ENCODE measurements at places on chromosomes 13 and 19.
A peak's percentile ranks its signal among the peaks of the same experiment; 100 is the strongest.

GRCh38 chr19:53047379-53047778 lies 2.8 kb downstream of the ERVV-2 start:
- no peak for DNase-seq

DNA sequence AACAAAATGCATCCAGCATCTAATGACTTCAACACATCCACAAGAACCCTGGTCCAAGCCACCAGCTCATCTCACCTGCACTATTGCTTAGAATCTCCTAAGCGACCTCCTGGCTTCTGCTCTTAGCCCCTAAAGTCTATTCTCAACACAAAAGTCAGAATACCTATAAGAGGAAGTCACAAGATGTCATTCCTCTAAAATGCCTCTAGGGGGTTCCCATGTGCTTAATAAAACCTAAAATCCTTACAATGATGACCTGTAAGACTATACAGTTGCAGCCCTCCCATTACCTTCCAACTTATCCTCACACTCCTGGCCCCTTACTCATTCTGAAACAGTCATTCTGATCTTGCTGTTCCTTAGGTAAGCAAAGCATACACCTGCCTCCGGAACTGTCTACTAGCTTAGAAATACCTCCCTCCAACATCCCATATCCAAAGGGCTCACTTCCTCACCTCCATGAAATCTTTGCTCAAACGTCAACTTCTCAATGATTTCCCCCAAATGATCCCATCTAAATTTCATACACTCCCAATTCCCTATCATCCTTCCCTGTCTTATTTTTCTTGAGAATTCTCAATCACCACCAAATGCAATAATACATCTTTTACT lies 10.0 kb downstream of the ATP7B start:
- no peak for DNase-seq

DNA sequence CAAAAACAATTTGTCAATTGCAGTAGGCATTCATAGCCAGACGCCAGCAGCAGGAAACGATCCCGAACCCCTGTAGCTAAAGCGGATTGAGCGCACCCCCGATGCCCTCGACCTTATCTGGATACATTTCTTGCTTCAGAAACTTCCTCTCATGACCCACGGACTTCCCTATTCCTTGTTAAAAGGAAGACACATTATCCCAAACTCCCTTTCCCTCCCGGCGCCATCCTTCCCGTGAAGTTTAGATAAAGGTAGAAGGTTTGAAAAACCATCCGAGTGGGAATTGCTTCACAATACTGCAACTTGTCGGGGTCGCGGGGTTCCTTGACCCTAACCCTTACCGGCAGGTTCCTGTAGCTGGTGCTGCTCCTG lies 977 bp downstream of the PCDH20 start:
- DNase-seq, result no peak

DNA sequence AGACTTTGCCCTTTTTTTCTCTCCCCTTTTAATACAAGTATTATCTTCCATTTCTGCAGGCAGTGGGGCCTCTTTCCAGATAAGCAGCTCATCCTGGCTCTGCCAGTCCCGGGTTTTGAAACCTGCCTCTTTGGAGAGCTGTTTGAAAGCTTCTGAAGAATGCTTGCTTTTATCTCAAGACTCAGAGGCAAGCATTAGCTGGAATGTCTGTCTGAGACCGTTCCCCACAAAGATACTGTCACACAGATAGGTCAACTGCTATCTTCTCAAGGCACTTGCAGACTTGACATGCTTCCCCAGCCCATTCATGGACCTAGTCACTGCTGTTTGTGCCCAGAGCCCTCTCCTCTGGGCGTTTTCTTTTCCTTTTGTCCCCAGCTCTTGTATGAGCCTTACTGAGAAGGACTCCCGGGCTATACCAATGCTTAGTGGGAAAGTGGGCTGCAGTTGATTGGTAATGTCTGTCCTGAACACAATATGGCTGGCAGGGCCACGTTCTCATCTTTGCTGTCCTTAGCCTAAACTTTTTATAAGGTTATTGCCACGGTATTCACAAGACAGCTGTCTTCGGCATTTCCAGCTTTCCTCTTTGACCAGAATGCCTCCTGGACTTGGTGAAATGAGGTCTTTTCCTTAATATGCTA lies 13.4 kb downstream of the SERP2 start:
- no peak for DNase-seq

GRCh38 chr19:13033244-13033643 lies 38.0 kb downstream of the NFIX start:
- DNase-seq, result no peak

DNA sequence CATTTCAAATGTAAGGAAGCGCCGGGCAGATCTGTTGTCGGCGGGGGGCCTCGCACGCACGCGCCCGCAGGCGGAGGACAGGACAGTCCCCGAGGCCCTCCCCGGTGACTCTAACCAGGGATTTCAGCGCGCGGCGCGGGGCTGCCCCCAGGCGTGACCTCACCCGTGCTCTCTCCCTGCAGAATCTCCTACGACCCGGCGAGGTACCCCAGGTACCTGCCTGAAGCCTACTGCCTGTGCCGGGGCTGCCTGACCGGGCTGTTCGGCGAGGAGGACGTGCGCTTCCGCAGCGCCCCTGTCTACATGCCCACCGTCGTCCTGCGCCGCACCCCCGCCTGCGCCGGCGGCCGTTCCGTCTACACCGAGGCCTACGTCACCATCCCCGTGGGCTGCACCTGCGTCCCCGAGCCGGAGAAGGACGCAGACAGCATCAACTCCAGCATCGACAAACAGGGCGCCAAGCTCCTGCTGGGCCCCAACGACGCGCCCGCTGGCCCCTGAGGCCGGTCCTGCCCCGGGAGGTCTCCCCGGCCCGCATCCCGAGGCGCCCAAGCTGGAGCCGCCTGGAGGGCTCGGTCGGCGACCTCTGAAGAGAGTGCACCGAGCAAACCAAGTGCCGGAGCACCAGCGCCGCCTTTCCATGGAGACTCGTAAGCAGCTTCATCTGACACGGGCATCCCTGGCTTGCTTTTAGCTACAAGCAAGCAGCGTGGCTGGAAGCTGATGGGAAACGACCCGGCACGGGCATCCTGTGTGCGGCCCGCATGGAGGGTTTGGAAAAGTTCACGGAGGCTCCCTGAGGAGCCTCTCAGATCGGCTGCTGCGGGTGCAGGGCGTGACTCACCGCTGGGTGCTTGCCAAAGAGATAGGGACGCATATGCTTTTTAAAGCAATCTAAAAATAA lies 18.2 kb downstream of the IL17D start:
- DNase-seq, result no peak

DNA sequence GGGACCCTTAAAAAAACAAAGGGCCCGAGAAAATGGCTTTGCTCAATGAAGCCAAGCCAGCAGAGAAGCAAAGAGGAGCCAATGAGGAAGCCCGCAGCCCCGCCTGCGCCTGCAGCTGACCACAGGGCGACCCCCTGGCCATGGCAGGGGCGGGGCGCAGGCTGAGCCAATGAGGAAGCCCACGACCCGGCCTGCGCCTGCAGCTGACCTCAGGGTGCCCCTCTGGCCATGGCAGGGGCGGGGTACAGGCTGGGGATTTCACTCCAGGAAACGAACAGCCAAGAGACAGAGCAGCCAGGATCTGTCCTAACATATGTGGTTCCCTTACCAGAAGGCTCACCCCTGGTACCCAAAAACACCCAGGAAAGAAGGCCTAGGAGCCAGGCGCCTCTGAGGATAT lies 101.4 kb downstream of the STK24 start:
- no peak for DNase-seq

- DNase-seq, result no peak
Measured at GRCh38 chr19:38032151-38032550, 125.1 kb downstream of the SIPA1L3 start.

GRCh38 chr13:48874165-48874564 lies 101.5 kb upstream of the FNDC3A start:
- no peak for DNase-seq

DNA sequence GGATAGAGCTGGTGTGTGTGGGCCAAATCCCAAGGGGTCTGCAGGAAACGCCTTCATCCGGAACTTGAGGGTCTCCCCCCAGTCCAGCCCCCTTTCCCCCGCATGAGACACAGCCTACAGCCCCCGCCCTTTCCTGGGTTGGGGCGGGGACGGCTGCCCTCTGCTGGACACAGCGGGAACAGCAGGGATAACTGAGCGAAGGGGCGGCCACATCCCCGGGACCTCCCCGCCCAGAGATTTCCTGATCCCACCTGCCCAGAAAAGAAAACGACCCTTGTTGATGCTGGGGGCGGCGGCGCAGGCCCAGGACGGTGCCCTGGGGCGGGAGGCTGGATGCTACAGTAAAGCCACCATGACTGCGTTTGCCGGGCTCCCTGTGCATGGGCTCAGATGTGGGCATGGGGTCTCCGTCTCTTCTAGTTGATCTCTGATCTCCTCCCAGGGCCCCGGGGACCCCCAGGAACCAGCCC lies 14.2 kb downstream of the ONECUT3 start:
- DNase-seq, result peak; percentile 63

Measured in CD8-positive, alpha-beta T cell (primary cell).